ENCODE measurements at places on chromosomes 12 and 14.

- no peak for DNase-seq
These were observed 125.7 kb upstream of the DDHD1 start for GRCh38 chr14:53278602-53279506.

DNA sequence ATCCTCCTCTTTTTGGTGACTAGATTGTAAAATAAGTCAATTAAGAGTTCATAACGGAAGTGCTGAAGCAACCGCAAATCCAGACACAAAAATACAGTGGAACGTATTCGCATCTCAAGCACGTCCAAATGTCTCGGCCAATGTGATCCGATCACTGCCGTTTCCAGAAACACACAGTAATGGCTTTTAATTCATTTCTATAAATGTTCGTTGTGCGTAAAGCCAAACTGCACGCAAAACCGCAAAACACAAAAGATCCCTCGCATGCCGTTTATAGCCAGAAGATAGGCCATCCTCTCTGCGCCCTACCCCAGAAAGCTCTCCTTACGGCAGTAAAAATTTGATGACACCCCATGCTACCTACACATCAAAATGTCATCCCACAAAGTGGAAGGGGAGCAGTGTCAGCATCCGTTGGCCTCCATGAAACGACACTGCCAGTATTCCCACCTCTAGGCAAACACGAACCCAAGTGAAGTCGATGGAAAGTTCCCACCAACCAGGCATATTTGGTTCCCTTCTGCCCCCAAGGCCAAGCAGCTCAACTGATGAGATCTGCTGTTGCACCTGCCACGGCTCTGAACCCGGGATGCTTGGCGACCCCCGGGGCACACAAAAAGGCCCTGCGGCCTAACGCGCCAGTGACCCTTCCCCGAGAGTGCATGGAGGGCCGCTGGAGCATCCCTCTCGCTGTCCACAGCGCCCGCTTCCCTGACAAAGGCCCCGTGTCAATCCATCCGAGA is 1.4 kb downstream of the HECTD4 start:
- no peak for DNase-seq

GRCh38 chr14:80981156-80981555 is 25.7 kb downstream of the TSHR start:
- DNase-seq = no peak

DNA sequence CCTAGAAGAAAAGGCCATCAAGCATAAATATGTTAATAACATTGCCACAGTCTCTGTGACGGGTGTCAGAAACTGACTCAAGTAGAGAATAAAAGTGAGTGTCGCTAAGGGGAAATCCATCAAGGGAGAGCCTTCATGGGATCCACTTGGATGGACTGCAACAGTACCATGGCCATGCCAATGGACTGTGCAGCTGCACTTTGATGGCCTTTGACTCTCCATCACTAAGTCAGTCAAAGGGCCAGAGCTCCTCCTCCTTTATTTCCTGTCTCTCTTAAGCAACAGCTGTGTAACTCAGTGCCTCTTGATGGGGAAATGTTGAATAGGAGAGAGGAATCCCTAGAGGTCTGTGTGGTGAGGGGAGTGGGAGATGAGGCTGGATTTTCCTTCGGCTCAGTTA is 335.2 kb downstream of the BMP4 start:
- no peak for DNase-seq

DNA sequence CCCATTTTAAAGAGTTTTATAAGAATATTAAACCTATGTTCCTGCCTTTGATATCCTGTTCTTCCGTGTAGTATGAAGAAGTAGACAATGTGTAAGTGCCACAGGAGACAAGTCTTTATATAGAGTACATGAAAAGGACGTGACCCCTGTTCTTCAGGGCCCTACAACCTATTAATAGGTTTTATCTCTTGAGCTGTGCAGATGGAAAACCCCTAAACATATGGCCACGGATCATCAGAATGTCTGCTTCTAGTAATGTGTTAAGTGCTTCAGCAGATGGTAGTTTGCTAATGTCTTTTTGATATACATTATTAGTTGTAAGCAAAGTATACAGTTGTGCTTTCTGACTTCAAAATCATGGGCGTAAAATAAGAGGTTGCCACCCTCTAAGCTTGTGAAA is 228.5 kb downstream of the PTPRO start:
- DNase-seq = no peak

DNA sequence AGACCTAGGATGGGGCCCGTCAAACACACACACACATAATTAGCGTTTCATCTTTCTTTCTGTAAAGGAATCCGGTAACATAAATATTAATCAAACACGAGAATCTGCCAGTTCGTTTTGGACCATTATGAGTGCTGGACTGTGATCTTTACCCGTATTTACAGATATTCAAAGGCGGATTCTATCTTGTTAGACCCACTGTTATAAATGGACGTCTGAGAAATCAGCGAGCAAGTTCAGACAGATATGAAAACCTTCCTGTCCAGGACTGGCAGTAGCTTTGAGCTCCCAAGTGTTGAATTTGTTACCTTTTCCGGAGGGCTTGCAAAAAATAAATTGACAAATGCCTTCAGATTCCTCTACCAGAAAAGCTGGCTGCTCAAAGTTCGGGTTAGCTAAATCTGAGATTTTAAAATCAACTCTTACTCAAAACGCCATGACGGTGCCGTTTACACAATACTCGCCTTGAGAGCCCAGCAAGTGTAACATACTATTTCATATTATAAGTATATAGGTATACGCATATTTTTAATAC is 27.6 kb downstream of the BCL11B start:
- DNase-seq = no peak

DNA sequence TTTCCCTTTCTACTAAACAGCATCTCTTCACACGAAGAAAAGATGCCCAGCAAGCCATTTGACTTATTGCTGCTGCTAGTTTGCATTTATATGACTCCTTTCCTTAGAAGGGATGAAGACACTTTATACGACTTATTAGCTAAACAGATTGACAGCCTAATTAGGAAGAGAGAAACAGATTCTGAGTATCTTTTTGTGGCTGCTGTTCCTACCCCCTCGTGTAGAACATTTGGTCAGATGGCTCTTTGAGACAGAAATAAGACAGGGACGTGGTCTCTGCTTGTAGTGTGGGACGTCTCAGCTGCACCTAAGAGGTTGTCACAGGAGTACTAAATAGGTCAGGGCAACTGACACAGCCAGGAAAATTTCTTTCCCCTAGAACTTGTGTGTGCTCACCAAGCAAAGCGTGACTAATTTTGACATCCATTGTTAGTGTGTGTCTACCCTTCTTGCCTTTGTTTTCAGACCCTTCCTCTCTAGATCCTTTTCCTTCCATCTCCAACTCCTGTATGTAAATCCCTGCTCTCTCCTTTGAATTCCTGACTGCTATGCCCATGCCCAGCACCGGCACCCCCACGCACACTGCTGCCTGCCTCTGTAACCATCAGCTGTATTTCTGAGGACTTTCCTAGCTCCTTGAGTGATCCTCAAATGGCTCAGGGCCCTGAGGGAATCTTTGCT is 83.2 kb downstream of the DAD1 start:
- no peak for DNase-seq

GRCh38 chr14:35147711-35148110 is 25.4 kb downstream of the PRORP start:
- no peak for DNase-seq

GRCh38 chr12:126385785-126386184 is 1320.5 kb downstream of the AACS start:
- no peak for DNase-seq

GRCh38 chr12:93449277-93449676 is 7.5 kb upstream of the UBE2N start:
- no peak for DNase-seq

GRCh38 chr12:67519484-67520433 is 128.8 kb upstream of the DYRK2 start:
- DNase-seq = no peak

GRCh38 chr12:50187084-50187900 is 20.1 kb upstream of the CERS5 start:
- peak; percentile 45 for DNase-seq

DNA sequence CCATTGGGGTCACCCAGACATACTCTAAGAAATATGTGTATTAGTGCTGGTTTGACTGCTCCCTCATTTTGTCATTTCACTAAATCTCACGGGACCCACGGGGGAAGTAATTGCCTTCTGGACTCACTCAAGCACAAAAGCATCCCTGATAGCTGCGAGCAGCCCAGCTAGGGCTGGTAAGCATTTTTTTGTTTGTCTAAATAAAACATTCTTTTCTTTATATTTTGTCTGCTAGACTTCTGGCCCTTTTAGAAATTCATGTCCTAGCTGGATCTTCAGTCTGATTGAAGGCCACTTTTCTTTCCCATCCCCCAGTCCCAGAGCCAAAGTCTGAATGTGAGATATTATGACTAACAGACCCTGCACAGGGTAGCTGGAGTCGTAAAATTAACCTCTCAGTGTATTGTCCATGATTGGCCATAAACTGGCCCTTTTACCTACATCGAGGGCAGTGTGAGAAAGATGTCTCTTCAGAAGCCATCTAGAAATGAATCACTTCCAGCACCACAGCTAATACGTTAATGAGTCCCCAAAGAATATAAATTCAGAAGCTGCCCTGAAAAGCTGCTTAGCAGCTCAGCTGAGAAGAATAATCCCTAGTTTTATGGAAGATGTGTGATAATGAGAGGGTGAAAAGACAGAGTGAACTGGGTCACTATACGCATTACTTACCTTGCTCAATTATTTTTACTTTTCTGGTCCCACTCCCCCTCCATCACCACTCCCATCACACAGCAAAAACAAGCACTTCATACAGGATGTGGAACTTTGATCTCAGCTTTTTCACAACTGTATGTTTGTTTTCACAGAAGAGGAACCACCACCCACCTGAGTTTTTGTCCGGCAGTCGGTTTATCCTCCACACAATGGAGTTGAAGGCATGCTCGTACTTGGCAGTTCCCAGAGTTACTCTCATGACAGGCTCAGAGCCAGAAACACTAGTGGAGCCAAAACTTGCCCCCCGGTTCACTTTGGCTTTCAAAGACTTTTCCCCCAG is 55.6 kb upstream of the GTF2A1 start:
- DNase-seq = no peak

DNA sequence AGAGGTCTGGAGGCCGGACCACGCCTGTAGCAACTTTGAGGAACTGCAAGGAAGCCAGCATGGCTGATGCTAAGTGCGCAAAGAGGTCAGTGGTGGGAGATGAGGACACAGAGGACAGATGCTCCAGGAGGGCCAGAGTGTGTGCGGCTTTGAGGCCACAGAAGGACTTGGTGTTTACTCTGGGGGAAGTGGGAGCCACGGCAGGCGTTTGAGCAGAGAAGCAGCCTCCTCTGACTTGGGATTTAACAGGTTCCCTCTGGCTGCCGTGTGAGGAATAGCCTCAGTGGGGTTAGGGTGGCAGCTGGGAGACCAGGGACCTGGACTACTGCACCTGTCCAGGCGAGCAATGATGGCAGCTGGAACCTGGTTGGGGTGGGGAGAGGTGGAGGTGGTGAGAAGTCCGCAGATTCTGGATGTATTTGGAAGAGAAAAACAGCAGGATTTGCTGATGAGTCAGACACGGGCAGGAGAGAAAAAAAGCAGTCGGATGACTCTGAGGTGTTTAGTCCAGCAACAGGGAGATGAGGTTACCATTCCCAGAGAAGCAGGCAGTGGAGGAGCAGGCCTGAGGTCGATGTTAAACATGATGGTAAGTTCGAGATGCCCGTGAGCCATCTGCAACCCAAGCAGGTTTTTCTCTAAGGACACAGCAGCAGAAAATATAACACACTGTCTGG is 143.5 kb downstream of the SCARB1 start:
- DNase-seq = no peak

GRCh38 chr14:92570674-92571262 is 57.2 kb downstream of the RIN3 start:
- no peak for DNase-seq

DNA sequence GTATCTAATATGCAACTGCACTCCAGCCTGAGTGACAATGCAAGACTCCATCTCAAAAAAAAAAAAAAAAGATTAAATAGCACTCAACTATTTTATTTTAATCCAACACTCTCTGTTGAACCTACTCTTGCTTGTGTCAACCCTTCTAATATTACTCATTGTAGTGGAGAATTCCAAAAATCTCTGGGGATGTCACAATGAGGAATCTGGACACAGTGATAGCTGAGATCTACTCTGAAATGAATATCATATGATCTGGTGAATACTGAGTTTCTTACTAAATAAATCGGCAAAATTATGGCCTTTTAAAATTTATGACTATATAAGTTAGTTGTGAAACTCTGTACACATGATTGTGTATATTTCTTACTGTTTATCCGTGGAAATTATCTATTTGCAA is 418.2 kb downstream of the BCAT1 start:
- no peak for DNase-seq

- no peak for DNase-seq
These were observed 234.5 kb downstream of the EMP1 start for GRCh38 chr12:13431041-13431440.

Measured in stimulated activated CD8-positive, alpha-beta memory T cell treated with anti-CD3 and anti-CD28 coated beads, Interleukin-15, amount 100 ng/mL, for 48 hours (primary cell).